ENCODE measurements at places on chromosomes 11 and 22.

DNA sequence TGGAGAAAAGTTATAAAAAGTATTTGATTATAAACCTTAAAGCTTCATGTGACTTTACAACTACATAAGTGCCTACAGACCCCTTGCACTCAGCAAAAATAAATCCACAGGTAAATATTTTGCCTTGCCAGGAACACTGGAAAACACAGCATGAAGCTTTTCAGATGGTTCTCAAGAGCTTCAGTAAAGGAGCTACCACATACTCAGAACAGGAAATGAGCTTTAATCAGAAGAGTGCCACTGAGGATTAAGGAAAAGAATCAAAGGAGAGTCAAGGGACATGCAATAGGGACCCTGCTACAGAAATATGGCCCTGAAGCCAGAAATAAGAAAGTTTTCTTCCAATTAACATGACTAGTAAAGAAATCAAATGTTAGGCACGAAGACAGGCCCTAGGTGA, 1.2 kb downstream of the CASP1 start:
- DNase-seq: no peak

- no peak for DNase-seq
Measured at GRCh38 chr11:117978991-117979390, 7.2 kb upstream of the IL10RA start.

DNA sequence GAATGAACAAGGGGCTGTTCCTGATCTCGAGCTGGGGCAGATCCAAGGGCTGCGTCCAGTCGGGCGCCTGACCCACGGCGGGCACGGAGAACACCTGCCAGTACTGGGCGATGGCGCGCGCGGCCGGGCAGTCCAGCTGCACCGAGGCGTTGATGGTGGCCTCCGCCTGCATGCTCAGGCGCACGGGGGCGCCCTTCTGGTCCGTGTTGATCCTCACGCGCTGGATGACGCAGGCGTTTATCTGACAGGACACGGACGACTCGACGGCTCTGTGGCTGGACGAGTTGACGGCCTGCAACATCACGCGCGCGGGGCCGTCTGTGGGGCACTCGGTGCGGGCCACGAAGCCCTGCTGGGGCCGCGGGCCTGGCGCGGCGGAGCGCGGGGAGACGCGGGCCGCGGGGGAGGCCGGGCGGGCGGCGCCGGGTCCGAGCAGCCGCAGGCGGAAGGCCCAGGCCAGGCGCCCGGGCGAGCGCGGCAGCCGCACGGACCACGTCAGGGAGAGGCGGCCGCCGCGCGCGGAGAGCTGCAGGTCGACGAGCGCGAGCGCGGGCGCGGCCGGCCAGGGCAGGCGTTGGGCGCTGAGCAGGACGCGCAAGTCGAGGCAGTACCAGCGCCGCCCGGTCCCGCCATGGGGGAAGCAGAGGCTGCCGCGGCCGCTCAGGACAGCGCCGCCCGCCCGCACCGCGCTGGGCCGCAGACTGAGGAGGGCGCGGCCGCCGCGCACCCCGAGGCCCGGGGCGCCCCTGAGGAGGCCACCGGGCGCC, 511 bp downstream of the PKDREJ start:
- peak; percentile 90 for DNase-seq

- no peak for DNase-seq
Measured at GRCh38 chr11:71372693-71373657, 75.2 kb downstream of the DHCR7 start.

DNA sequence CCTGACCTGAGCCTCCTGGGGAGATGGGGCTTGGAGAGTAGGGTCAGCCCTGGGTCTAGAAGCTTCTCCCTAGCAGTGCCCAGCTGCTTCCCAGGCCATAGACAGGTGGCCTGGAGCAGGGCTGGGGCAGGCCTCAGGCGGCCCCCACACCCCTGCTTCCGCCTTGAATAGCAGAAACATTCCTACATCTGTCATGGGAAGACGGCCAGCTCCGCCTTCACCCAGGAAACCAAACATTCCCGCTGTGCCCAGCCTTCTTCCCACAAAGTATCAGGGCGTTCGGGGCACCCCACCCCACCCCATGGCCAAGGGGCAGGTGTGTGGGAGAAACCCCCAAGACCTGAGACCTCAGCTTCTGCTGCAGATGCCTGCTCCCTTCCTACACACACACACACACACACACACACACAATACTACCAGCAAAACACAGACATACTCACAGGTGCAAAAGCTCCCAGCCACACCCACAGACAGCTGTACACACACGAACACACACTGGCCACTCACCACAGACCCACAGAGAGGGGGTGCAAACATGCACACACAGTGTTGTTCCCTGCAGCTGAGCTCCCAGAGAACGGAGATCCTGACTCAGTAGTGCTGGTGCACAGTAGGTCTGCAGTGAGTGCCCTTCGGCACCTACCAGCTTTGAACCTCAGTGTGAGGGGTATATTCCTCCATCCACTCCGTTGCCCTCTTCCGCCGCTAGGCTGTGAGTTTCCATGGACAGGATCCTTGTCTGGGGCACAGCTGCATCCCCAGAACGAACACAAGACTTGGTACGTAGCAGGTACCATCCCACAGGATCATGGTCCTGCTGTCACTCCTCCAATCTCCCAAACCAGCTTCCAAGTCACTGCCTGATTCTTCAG, 37.4 kb downstream of the PDGFB start:
- peak; percentile 42 for DNase-seq

DNA sequence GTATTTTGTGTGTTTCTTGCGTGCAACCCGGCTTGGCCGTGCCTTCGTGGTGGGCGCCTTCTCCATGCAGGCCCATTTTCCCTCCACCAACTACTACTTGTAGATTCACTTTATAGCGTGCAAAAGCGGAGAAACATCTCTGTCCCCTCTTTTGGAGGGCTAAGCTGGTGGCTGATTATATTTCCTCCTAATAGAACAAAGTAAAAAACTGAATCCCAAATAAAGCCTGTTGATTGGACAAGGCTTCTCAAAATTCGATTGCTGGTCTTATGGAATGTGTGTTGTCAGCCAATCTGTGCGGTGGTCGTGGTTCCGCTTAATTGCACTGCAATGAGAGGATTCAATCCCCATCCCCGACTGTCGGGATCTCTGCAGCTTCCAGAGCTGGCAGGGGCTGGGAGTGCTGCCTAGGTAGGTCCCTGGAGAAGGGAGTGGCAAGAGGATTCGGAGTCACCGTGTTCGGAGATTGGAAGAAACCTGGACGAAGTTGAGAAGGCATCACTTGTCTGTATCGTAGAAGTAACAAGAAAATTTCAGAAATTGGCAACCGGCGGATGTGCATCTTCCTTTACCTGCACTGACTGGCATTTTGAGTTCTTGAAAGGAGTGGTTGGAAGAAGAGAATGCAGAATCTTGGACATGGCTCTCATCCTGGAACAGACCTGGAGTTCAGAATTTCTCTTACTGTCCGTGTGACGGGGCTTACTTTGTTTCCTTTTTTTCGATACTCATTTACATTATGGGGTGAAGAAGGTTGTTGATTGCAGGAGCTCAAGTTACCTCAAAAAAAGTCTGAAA, 1.1 kb downstream of the HMGXB4 start:
- no peak for DNase-seq

Data from aorta (tissue), 5 donors.